Fibroblast of skin of scalp (primary cell): ENCODE measurements at places on chromosomes 6 and 20.

- DNase-seq, result peak; percentile 94
Observed at GRCh38 chr6:163338671-163339405, 75.7 kb upstream of the QKI start.

- peak; percentile 17 for DNase-seq
Observed at GRCh38 chr20:3787324-3788014, 929 bp upstream of the CENPB start.

DNA sequence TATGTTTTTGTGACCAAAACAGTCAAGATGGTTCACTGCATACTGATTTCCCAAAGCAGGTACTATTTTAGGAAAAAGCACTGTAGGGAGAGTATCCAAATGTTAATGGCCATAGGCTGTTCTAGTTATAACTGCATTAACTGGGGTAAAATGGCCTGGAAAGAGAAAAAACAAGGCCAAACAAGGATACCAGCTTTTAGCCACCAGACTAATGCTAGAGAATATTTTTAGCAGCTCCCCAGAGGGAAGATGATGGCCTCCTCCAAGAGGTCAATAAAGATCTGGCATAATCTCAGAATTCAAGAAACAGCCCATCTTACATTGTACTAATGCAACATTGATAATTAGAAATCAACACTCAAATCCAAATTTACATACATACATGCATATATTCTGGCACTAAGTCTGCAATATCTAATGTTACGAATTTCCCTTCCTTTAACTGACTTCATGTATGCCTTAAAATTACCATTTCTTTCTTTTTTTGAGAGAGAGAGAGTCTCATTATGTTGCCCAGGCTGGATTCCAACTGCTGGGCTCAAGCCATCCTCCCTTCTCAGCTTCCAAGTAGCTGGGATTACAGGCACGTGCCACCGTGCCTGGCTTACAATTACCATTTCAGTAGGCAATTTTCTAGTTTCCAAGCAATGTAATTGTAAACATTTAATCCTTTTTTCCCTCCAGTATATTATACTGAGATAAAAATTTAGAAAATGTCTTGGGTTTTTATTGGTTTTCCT, 9.3 kb downstream of the COX7A2 start:
- no peak for DNase-seq

GRCh38 chr6:108654465-108655106, 93.9 kb downstream of the FOXO3 start:
- DNase-seq, result no peak

DNA sequence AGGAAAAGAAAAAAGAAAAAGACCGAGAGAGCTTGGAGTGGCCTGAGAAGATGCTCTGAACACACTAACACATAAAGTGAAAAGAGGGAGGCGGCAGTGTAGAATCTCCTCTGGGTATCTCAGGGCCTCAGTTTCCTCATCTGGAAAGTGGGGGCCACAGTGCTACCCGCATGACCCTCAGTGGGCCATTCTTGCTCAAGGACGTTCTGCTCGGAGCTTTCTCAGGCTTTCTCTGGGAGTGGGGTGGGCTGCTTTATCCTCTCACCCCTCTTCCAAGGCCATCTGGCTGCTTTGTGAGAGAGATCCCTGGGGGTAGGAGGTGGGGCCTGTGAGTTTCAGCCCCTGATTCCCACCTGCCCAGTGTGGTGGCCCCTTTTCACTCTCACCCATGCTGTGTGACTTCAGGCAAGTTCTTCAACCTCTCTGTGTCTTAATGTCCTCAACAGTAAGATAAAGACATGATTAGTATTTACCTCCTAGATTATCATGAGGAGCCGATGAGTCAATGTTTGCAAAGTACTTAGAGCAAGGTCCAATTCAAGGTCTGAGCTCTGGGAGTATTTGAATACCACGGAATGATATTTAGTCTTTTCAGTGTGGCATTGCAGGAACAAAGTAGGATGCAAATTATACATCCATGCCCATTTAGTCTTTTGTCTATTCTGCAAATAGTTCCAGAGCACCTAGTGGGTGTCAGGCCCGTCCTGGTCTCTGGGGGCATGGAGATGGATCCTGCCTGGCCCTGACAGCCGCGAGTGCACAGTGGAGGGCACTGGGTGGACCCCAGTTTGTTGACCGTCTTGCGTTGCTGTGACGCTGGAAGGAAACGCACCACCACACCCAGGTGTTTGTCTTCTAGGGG, 34.3 kb downstream of the SRC start:
- DNase-seq, result no peak
